ENCODE measurements at places on chromosomes 7 and 10.

GRCh38 chr7:191105-191980 is 1.0 kb upstream of the FAM20C start:
- no peak for DNase-seq

- DNase-seq, result no peak
Observed at GRCh38 chr10:88233870-88234269, 349.2 kb downstream of the RNLS start.

- no peak for DNase-seq
Observed at GRCh38 chr7:85065306-85065705, 121.5 kb downstream of the SEMA3D start.

GRCh38 chr7:98996150-98996552 is 117.8 kb downstream of the TRRAP start:
- DNase-seq, result no peak

GRCh38 chr10:130135676-130136225 is 440 bp upstream of the GLRX3 start:
- no peak for DNase-seq

DNA sequence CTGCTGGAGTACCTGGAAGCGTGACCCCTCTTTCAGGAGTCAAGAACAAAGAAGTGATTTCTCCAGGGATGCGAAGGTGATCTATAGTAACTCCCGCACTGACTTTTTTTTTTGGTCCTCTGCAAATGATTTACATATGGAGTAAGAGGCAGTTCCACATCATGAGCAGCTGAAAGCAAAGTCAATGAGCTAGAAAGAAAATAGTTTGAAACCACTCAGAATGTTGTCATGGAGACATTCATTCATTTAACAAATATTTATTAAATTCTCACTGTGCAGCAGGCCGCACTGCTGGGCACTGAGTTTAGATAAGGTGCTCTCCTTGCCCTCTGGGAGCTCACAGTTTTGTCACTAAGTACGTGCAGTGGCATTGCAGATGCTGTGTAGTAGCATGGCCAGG is 206.7 kb downstream of the CAMK1D start:
- DNase-seq, result no peak

DNA sequence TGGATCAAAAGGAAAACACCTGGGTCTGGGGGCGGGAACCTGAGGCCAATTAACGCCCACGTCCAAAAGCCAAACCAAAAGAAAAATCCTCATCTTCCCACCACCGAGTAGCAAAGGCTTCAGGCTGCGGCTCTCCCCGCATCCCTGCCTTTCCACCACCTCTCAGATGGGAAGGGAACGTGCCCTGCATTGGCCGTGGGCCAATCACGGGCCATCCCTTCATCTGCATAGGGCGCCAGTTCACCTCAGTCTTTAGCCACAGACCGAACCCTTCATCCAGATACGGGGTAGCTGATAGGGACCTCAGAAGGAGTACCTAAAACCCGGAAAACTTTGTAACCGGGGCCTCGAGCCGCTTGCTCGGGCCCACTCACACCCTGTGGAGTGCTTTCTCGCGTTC is 626 bp downstream of the PRPF18 start:
- DNase-seq, result no peak

- no peak for DNase-seq
Observed at GRCh38 chr10:16393271-16393858, 43.4 kb upstream of the PTER start.

DNA sequence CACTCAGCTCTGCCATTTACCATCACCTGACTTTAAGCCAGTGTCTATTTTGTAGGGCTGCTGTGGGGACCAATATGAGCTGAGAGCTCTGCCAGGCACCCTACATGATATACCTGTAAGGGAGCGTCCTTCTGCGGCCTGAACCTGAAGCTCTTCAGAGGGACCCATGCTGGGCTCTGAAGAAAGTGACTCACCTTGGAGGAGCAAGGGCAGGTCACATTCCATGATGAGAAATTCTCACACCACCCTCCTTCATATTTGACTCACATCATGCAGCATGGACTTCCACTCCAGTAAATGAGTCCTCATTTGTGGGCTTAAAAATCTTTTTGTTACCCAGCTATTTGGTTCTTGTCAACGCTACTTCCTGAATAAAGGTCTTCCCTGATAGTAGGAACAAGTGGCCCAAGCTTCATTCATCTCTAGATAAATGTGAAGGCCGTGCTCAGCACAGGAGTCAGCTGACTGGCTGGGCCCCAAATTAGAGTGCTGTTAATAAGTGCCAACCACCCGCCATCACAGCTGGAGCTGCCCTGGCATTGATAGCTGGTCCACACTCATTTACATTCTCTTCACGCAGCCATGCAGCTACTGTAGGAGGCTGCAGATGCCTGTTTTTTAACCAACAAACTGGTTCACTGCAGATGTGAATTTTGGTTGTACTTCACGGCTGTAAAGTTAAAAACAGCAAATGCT is 78.4 kb downstream of the RNF216 start:
- DNase-seq, result no peak

- DNase-seq, result no peak
Observed at GRCh38 chr7:137538361-137538762, 194.8 kb upstream of the PTN start.

GRCh38 chr10:72126184-72126871 is 38.0 kb upstream of the SPOCK2 start:
- DNase-seq, result no peak

GRCh38 chr10:122845783-122846332 is at the start of gene CUZD1:
Gene CUZD1 (minus strand): TSS chr10:122845857. CDS start chr10:122845843, 14 bp downstream.
- DNase-seq, result no peak

- DNase-seq, result no peak
Observed at GRCh38 chr10:90751107-90751997, 106.5 kb downstream of the HTR7 start.

GRCh38 chr10:121131426-121132265 is 280.5 kb downstream of the WDR11 start:
- DNase-seq, result no peak

- DNase-seq, result no peak
Observed at GRCh38 chr7:28078036-28078901, 102.3 kb downstream of the JAZF1 start.

DNA sequence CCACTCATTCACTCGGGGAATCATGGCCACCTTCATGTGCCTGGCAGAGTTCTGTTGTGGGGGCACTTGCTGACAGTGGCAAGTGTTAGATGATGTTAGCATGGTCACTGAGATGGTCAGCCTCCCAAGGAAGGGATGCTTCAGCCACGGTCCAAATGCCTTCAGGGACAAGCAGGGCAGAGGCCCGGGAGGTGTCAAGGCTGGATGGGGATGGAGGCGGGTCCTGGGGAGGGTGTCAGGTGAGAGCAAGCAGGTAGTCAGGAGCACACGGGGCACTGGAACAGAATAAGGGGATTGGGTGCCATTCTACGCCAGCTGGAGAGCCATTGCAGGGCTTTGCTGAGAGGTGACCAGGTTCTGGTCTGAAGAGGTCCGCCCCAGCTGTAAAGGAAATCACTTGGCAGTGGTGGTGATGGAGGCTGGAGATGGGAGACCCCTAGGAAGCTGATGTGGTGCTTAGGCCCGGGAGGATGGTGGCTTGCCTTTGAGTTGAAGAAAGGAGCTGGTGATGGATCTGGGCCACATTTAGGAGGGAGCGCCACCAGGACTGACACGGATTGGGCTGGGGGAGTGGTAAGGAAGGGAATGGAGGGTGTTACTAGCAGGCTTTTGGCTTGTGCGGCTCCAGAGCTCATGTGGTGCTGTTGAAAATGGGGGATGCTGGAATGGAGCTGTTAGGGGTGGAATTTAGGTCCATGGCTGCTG is 24.1 kb downstream of the AGAP3 start:
- no peak for DNase-seq

DNA sequence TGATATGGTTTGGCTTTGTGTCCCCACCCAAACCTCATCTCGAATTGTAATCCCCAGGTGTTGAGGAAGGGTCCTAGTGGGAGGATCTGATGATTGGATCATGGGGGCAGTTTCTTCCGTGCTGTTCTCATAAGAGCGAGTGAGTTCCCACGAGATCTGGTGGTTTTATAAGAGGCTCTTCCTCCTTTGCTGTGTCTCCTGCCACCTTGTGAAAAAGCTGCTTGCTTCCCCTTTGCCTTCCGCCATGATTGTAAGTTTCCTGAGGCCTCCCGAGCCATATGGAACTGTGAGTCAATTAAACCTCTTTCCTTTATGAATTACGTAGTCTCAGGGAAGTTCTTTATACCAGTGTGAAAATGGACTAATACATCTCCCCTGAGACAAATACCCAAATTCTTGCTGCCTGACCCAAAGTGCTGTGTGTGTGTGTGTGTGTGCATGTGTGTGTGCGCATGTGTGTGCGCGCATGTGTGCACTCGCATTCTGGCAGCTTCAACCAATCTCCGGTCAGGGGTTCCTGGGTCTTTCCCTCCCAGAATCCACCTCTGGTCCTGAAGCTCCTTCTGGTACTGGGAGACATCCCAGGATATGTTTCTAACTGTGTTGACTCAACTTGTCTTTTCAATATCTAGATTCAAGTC is 98.1 kb upstream of the LRRC4 start:
- DNase-seq, result no peak

GRCh38 chr7:43735802-43736603 is 6.7 kb upstream of the COA1 start:
- DNase-seq, result no peak

Measured in stimulated activated CD4-positive, alpha-beta T cell treated with anti-CD3 and anti-CD28 coated beads, TNF-alpha, amount 100 ng/mL, for 1 hour (primary cell).